ENCODE measurements at places on chromosomes 1 and 21.

GRCh38 chr21:41283211-41283818 lies 33.3 kb upstream of the FAM3B start:
- peak; percentile 70 for DNase-seq

DNA sequence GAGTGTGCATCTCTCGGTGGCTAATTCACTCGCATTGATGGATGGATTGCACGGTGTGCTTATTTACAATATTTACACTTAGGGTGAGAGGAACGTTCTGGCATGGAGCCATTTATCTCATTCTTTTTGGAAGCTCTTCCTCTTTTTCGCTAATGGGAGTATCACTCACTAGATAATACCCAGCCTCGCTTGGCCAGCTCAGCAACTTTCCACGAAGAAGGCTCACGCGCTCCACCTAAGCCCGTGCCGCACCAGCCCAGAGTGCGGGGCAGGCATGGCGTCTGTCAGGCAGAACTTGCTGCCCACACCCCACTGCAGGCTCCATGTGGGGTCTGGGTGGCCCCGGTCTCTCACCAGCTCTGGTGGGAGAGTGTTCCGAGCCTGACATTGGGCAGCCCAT lies 484.9 kb downstream of the NPHP4 start:
- no peak for DNase-seq

- DNase-seq: no peak
Measured at GRCh38 chr1:152473887-152474537, 36.6 kb upstream of the LCE5A start.

- DNase-seq: no peak
Measured at GRCh38 chr1:235112297-235113182, 16.1 kb downstream of the TOMM20 start.

DNA sequence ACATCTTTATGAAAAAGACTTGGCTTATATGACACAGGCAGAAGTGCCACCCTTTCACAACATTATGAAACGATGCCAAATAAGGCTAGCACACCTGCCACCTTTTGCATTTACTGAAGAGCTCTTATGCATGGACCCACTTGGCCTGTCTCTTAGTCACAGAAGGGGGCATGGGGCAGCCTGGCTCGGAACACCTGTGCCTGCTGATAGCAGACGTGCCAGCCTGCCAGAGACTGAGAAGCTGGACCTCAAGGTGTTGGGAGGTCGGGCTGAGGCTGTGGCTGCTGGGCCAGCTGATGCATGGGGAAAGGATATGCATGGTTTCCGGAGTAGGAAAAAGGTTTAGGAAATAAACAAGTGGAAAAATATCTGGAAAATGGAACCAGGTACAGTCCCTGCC lies 21.5 kb downstream of the RCAN1 start:
- DNase-seq: no peak

GRCh38 chr1:228410015-228410414 lies 3.4 kb upstream of the TRIM11 start:
- no peak for DNase-seq

GRCh38 chr1:245404527-245404926 lies 249.7 kb downstream of the KIF26B start:
- DNase-seq: no peak

DNA sequence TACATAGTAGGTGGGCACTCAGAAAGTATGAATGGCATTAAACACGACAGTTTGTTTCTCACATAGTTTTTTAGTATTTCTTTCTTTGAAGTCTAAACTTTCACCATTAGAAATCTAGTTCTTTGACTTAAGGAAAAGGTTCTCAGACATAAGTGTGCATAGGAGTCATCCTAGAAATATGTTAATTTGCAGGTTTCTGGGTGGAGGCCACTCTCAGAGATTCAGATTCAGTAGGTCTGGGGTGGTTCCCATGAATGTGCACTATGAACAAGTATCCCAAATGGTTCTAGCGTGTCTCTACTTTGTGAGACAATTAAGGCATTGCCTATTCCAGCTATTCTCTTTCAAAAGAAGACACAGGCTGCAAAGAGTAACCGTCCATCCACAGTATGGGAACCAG lies 119.3 kb downstream of the NGF start:
- no peak for DNase-seq

GRCh38 chr1:86455073-86455472 lies 13.7 kb upstream of the CLCA1 start:
- DNase-seq: no peak

GRCh38 chr1:240998441-240999015 lies 358.5 kb downstream of the RGS7 start:
- no peak for DNase-seq

GRCh38 chr1:2566101-2567045 lies 10.2 kb downstream of the TNFRSF14 start:
- no peak for DNase-seq

GRCh38 chr1:180198196-180198595 lies 31.9 kb upstream of the LHX4 start:
- DNase-seq: no peak

- no peak for DNase-seq
Measured at GRCh38 chr1:89287181-89288050, 14.8 kb upstream of the GBP5 start.
